GM06990 (cell line): ENCODE measurements at places on chromosomes 4 and X.

- no peak for DNase-seq
Measured at GRCh38 chr4:100828986-100829685, 311.3 kb upstream of the EMCN start.

DNA sequence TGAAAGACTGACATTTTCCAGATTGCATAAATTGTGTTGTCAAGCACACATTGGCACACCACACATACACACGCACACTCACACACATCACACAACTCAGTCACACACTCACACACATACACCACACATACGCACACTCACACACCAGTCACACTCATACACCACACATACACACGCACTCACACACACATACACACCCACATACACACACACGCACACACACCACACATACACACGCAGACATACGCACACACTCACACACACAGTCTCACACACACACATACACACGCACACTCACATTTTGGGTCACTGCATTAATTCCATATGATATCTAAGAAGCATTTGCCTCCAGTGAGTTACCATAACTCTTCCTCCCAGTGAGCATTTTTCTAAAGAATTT lies 578.3 kb upstream of the FRG1 start:
- DNase-seq: no peak

- DNase-seq: no peak
Measured at GRCh38 chrX:149207518-149207917, 297.6 kb downstream of the IDS start.

GRCh38 chr4:39062094-39062769 lies at the start of gene KLHL5:
TSS of gene KLHL5 (plus strand) at chr4:39062232. CDS start at chr4:39062653, 421 bp downstream.
- DNase-seq: no peak

- DNase-seq: peak; percentile 30
Measured at GRCh38 chr4:152014280-152014679, 253.5 kb upstream of the GATB start.

DNA sequence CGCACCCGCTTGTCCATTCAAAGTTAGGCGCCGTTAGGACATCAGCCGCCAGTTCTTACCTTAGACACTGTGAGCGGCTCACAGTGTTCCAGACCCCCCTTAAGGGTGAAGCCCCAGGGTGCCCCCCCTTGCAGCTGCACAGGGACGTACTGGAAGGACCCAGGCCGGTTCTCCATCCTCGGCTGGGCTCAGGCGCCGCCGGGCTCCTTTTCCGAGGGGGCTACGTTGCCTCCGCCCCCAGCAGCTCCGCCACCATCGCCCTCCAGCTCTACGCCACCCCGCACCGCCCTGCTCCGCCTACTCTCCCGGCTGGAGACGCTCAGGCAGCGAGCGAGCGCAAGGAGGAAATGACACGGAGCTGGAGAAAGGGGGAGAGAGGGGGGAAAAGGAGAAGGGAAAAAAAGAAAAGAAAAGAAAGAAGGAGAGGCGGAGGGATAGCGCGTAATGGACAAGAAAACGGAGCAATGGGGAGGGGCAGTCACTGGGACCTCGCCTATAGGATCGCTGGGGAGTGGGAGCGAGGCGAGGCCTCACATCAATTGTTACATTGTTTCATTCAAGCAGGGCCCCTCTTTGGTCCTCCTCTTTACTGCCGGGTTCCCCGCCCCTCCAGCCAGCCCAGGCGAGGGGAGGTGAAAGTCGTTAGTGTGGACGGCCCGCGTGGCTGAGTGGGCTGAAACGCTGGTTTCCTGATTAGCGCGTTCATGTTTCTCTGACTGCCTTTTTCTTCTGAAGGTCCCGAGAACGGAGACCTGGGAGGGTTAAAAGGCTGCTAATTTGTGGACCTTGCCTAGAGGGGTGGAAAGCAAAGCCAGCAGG lies at the start of gene SHROOM4:
Gene SHROOM4 (minus strand): TSS at position 352 of the 819 bp plus-strand sequence. CDS start 176 bp downstream, at position 176.
- no peak for DNase-seq

- DNase-seq: no peak
Measured at GRCh38 chr4:161438096-161438495, 725.7 kb downstream of the FSTL5 start.

GRCh38 chrX:155065035-155065734 lies 5.8 kb downstream of the CMC4 start:
- DNase-seq: no peak

- DNase-seq: no peak
Measured at GRCh38 chr4:25860586-25861279, 2.1 kb downstream of the SEL1L3 start.

DNA sequence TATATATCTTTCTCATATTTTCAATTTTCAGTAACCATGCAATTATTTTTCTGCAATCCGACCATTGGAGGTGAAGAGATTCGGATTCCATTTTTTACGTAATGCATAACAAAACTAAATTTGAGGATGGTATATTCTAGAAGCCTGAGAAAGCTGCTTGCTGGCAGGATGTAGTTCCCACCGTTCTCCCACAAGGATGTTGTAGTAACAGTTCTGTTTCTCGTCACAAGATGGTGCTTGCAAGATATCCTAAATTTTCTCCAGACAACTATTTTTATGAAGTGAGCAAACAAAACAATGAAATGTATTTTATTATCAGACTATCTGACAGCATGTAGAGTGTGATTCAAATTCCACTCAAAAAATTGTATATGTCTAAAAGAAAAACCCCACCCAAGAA lies 10.7 kb downstream of the PWWP3B start:
- DNase-seq: no peak

GRCh38 chr4:89307446-89308160 lies at the start of gene GPRIN3:
TSS of gene GPRIN3 (minus strand) at chr4:89307800. CDS start at chr4:89250110, 57,690 bp downstream.
- DNase-seq: no peak

GRCh38 chrX:37047776-37048175 lies 39.6 kb downstream of the FAM47C start:
- no peak for DNase-seq

DNA sequence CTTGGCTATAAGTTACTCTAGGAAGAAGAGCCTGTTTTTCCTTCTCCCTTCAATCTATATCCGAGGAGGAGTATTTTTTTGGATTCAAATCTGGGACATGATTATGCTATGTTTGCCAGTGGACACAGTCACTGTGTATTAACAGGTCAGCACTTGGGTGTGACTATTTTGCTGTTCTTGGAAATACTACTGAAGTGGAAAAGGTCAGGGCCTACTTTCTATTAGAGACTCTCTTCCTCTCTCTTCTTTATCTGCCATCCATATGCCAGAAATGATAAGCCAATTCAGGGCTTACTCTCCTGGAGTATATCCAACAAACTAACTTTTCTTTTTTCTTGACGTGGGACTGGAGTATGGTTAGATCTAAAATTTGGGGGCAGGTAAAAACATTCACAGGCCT lies 40.5 kb downstream of the MID1IP1 start:
- no peak for DNase-seq

DNA sequence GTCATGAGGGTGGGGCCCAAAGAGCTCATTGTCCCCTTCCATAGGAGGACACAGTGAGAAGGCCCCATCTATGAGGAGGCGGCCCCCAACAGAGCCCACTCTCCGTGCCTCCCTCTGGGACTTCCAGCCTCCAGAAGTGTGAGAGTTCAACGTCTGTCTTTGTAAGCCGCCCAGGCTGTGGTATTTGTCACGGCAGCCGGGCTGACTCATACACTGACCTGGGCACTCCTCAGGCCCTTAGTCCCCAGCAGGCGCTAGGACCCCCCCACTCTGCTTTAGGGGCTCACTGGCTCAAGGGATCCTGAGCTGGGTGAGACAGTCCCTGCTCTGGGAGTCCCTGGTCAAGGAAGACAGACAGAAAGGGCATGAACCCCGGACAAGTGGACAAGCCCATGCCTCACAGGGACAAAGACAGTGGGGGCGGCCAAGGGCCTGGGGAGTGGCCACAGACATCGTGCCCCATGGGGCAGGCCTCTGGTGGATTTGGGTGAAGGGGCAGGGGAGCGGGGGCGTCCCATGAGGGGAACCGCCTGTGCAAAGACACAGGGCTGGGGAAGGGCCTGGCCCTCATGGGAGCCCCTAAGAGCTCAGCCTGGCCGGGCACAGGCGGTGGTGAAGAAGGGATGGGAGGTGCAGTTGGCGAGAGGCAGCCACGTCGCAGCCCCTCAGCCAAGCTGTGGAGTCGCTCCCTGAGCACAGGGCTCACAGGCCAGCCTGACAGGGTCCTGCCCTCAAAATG lies 21.5 kb downstream of the ABLIM2 start:
- DNase-seq: no peak

GRCh38 chr4:70197842-70198241 lies 2.3 kb downstream of the ODAM start:
- no peak for DNase-seq

- no peak for DNase-seq
Measured at GRCh38 chr4:124070688-124071484, 641.6 kb downstream of the ANKRD50 start.

DNA sequence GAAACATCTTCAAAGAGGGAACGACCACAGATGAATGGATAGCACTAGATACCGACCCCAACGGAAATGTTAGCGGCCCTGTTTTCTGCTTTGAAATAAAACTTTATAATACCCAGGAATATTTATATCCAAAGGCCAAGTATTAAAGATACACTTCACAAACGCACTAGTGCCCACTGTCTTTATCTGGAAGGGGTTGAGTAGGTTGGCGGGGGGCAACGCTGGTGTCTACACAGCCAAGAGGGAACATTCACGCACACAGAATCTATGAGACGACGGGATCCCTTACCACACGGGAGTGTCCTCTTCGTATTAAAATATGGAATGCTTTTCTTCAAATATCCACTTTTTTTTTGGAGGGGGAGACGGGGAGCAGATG lies 3.3 kb downstream of the HAND2 start:
- DNase-seq: no peak

DNA sequence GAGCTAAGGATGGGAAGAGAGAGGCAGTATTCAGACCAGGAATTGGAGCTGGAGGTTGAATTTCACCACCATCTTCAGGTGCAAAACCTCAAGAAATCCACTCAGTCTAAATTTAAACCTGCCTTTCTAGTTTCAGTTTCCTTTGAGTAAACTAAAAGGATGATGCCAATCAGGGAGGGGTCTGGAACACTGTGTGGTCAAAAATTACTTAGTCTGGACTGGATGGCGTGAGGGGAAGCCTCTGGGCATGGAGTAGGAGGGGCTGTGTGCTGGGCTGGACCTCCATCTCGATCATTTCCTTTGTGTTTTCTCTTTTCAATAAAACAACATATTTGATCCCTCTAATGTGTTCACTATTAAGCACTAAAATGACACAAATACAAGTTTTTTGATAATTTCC lies 120.1 kb downstream of the GC start:
- no peak for DNase-seq

DNA sequence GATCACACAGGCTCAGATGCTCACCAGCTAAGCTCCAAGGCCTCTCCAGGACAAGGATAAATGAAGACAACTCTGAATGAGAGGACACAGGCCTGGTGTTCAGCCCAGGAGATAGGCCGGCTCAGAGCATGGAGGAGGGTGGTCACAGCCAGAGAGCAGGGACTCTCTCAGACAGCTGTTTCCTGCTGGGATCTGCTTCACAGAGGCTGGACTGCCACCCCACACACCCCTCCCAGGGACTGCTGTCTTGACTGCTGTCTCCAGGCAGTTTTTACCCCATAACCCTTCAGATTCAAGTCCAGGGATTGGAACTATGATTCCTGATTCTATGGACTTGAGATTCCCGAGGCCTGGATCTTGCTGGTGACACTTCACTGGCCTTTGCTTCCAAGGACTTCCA lies 89.0 kb downstream of the SMIM20 start:
- no peak for DNase-seq

- no peak for DNase-seq
Measured at GRCh38 chr4:111773858-111774257, 371.4 kb upstream of the FAM241A start.

- peak; percentile 42 for DNase-seq
Measured at GRCh38 chr4:105352826-105353225, 121.0 kb downstream of the PPA2 start.

DNA sequence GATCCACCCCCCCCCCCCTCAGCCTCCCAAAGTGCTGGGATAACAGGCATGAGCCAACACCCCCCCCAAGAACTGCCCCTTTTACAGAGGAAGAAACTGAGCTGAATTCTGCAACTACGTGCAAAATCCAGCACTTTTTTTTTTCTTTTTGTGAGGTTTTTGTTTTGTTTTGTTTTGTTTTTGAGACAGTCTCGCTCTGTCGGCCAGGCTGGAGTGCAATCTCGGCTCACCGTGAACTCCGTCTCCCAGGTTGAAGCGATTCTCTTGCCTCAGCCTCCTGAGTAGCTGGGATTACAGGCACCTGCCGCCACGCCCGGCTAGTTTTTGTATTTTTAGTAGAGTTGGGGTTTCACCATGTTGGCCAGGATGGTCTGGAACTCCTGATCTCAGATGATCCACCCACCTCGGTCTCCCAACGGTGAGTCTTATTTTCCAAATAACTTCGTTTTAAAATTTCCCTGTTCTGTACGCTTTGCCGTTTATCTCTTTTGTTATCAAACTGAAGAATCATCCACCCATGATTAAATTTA lies 4.9 kb downstream of the CRLF2 start:
- no peak for DNase-seq
